IgD-negative memory B cell (primary cell): ENCODE measurements at places on chromosomes 3 and 15. TPM values are rescaled to one million over a fixed set of nuclear protein-coding genes. Genes with fewer than 3 reads are reported as not detected.

Gene SLC9A9
- 9.1 TPM for polyA plus RNA-seq

Gene PLA2G4D
- not detected for polyA plus RNA-seq

Gene SCAANT1
- not detected for polyA plus RNA-seq

Gene XXYLT1
- polyA plus RNA-seq: 5.2 TPM

Gene CCDC39
- polyA plus RNA-seq: not detected

Gene FBXW12
- not detected for polyA plus RNA-seq

Gene CD200
- 40.9 TPM for polyA plus RNA-seq

Gene CAPN3
- polyA plus RNA-seq: 1.3 TPM

Gene LMCD1
- 4.8 TPM for polyA plus RNA-seq

Gene GAP43
- polyA plus RNA-seq: not detected

Gene GABRR3
- not detected for polyA plus RNA-seq

Gene STRA6
- polyA plus RNA-seq: not detected

Gene SMCO1
- not detected for polyA plus RNA-seq

Gene QRICH1
- polyA plus RNA-seq: 23.6 TPM
